ENCODE measurements at places on chromosomes 16 and 17. TPM values are rescaled to one million over a fixed set of nuclear protein-coding genes. Genes with fewer than 3 reads are reported as not detected.

Gene LITAFD
- not detected for total RNA-seq

Gene MYCBPAP
- 0.45 TPM for total RNA-seq

Gene MT3
- total RNA-seq = not detected

Gene CDH11
- 0.83 TPM for total RNA-seq

Gene TRAPPC2L
- total RNA-seq = 106 TPM

Gene SLFN14
- not detected for total RNA-seq

Gene CACNG4
- 9.2 TPM for total RNA-seq

Gene MYADML2
- total RNA-seq = not detected

Gene AANAT
- total RNA-seq = 0.21 TPM

Gene SEPTIN12
- not detected for total RNA-seq

Gene ABCC3
- 122 TPM for total RNA-seq

Gene ARHGAP23
- total RNA-seq = 50.0 TPM

Gene PRAC2
- total RNA-seq = not detected

Gene CSH2
- total RNA-seq = not detected

Gene INCA1
- total RNA-seq = 1.3 TPM

Gene SNAI3
- 0.26 TPM for total RNA-seq

Gene STX1B
- 1.8 TPM for total RNA-seq

Gene CMTM2
- not detected for total RNA-seq

Gene KRTAP3-1
- total RNA-seq = not detected

Gene P2RX5
- 23.6 TPM for total RNA-seq

Gene THAP11
- 42.9 TPM for total RNA-seq

Gene TBC1D3E
- not detected for total RNA-seq

Gene LRRC36
- not detected for total RNA-seq

Gene CD300LB
- 0.12 TPM for total RNA-seq

Gene SEPTIN1
- 2.2 TPM for total RNA-seq

Gene MRPL12
- total RNA-seq = 324 TPM

Gene KRT24
- not detected for total RNA-seq

Gene CFAP52
- total RNA-seq = not detected

Gene PLCG2
- total RNA-seq = 4.3 TPM

Gene GAS2L2
- total RNA-seq = 0.11 TPM

Gene GLTPD2
- total RNA-seq = not detected

Gene TMEM231
- 8.5 TPM for total RNA-seq

Gene ADAM11
- total RNA-seq = 2.7 TPM
